PC-3 (cell line): ENCODE measurements at places on chromosomes 5 and 9.

DNA sequence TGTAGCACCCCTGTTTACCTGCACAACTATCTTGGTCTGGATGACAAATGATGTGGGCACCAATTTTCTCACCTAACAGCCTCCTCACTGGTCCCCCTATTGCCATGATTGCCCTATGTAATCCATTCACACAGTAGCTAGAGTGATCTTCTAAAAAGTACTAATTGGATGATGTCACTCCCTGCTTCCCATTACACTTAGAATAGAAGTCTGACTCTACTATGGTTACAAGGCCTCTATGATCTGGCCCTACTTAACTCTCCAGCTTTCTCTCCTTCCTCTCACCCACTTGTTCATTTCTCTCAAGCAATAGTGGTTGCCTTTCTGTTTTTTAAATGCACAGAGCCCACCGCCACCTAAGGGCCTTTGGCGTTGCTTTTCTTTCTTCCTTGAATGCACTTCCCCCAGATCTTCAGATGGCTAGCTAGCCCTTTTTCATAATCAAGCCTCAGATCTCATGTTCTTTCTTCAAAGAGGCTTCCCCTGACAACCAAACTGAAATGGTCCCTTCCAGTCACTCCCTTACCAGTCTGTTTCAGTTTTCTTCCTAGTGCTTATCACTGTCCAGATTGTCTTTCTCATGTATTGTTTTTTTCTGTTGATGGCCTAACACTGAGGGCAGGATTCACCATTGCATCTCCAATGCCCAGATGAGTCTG lies 8.7 kb downstream of the IGIP start:
- DNase-seq, result no peak

GRCh38 chr5:109163336-109163735 lies 246.4 kb downstream of the PJA2 start:
- no peak for DNase-seq

DNA sequence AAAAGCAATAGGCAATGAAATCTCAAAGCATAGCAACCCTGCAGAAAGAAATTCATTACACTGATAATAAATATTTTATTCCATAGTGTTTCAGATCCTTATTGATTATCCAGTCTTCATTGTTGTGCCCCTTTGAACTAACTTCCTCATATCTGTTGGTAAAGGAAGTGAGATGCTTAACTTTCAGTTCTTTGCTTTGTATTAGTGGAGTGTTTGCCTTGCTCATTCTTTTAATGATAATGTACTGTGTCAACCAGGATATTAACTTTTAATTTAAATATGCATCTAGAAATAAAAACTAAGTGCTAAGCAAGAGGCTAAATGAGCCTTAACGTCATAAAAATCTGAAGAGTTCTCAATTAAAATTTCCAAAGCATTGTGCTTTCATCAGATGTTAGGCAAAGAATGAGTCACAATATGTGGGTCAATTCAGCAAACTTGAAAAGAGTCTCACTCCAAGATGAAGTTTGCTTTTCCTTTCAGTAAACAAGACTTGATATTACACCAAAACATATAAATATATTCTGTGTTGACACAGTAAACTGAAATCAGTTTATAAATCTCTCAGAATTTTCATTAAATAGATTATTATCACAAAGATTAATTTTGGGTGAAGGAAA lies 105.9 kb downstream of the GIN1 start:
- DNase-seq, result peak; percentile 52

- DNase-seq, result no peak
Measured at GRCh38 chr5:149156435-149157083, 15.3 kb downstream of the ABLIM3 start.

DNA sequence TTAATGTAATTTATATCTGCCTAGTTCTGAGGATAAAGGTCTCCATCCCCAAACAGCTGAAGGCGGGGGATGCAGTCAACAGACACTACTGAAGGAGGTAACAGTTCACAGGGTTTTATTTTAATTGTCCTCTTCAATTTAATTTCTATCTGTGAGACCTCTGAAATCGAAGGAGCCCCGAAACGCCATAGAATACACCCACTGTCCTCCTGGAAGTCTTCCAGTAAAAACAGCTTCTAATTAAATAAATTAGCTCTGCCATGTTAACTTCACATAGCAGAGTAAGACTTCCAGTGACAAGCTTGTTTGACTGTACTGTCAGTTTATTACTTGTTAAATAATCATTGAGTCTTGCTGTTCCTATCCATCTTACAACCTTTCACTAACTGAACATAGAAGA lies 193.5 kb downstream of the SEC61B start:
- DNase-seq, result no peak

- peak; percentile 79 for DNase-seq
Measured at GRCh38 chr5:176625966-176626875, 4.1 kb downstream of the SNCB start.

DNA sequence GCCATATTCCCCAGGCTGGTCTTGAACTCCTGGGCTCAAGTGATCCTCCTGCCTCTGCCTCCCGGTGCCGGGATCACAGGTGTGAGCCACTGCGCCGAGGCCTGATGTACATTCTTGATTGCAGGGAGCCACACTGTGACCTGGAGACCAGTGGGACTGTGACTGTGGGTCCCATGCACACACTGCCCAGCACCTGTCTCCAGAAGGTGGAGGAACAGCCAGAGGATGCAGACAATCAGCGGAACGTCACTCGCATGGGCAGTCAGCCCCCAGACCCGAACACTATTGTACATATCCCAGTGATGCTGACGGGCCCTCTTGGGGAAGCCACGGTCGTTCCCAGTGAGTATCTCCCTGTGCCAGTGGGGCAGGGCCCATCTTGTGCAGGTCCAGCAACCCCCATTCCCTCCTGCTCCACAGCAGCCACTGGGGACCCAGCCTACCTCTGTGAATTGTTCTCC lies 147.3 kb downstream of the CACNA1B start:
- DNase-seq, result no peak
